ENCODE measurements at places on chromosomes 6 and 20. TPM values are rescaled to one million over a fixed set of nuclear protein-coding genes. Genes with fewer than 3 reads are reported as not detected.

HDGFL1 gene
- not detected for total RNA-seq

JPH2 gene
- total RNA-seq: 145 TPM

OPN5 gene
- 1.1 TPM for total RNA-seq

DNA sequence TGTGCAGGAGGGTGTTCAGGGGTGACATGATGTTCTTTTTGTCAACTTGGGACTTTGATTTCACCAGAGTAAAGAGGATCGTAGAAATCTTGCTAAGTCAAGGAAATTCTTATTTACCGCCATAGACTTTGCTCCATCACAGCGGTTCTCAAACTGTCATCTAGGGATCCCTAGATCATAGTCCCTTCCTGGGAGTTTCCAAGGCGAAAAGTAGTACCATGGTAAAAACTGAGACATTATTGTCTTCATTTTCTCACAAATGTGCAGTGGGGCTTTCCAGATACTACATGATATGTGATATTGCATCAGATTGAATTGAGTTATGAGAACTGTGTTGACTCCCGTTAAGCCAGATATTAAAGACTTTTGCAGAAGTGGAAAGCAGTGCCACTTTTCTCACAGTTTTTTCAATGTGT, 79.7 kb downstream of the JARID2 start:
- no peak overlapping the region for H3K4me3 ChIP-seq
- no peak overlapping the region for H3K27ac ChIP-seq
- H3K4me1 ChIP-seq: peaks cover 47% of the 10 kb centered on the region
- no peak for DNase-seq

DNA sequence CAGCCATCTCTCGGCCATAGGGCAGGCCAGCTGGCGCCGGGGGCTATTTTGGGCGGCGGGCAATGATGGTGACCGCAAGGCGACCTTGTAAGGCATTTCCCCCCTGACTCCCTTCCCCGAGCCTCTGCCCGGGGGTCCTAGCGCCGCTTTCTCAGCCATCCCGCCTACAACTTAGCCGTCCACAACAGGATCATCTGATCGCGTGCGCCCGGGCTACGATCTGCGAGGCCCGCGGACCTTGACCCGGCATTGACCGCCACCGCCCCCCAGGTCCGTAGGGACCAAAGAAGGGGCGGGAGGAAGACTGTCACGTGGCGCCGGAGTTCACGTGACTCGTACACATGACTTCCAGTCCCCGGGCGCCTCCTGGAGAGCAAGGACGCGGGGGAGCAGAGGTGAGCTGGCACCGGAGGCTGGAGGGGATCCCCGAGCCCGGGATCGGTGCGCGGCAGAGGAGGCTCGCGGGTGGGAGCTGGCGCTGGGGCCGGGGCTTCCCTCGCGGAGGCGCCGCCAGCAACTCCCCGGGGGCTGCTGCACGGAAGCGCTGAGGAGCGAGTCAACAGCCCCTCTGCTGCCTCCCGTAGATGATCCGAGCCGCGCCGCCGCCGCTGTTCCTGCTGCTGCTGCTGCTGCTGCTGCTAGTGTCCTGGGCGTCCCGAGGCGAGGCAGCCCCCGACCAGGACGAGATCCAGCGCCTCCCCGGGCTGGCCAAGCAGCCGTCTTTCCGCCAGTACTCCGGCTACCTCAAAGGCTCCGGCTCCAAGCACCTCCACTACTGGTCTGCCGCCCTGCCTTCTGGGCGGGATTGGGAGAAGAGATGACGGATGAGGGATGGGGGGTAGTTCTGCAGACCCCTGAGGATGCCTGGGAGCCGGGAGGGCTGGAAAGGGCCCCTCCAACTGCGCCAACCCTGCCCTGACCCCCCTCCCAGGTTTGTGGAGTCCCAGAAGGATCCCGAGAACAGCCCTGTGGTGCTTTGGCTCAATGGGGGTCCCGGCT, at the start of the genes CTSA and NEURL2:
TSS of gene CTSA (plus strand) at position 351 of the 999 bp plus-strand sequence. CDS start at position 585, 234 bp downstream.
TSS of gene NEURL2 (minus strand) at position 224 of the 999 bp plus-strand sequence. CDS start at position 7, 217 bp downstream.
- peaks cover 15% of the 10 kb centered on the region for H3K4me1 ChIP-seq
- H3K36me3 ChIP-seq: peaks cover 46% of the 10 kb centered on the region
- peak within 1 kb of the TSS; percentile 88 for H3K4me3 ChIP-seq
- DNase-seq: peak; percentile 95
- peak within 1 kb of the TSS; percentile 92 for H3K27ac ChIP-seq
- no peaks in the 10 kb centered on the region for H3K27me3 ChIP-seq

GRCh38 chr6:163132050-163132750, 282.3 kb upstream of the QKI start:
- no peaks in the 10 kb centered on the region for H3K36me3 ChIP-seq
- H3K27me3 ChIP-seq: no peaks in the 10 kb centered on the region
- H3K27ac ChIP-seq: no peak overlapping the region
- no peak overlapping the region for H3K4me3 ChIP-seq
- DNase-seq: no peak

GRCh38 chr6:11277275-11278206, 45.1 kb upstream of the NEDD9 start:
- H3K4me3 ChIP-seq: no peak overlapping the region
- H3K27ac ChIP-seq: no peak overlapping the region
- DNase-seq: no peak

- H3K27ac ChIP-seq: no peak overlapping the region
- no peak overlapping the region for H3K4me3 ChIP-seq
- no peaks in the 10 kb centered on the region for H3K27me3 ChIP-seq
- H3K4me1 ChIP-seq: no peaks in the 10 kb centered on the region
These were observed 65.1 kb downstream of the CGA start for GRCh38 chr6:87029711-87030314.

DNA sequence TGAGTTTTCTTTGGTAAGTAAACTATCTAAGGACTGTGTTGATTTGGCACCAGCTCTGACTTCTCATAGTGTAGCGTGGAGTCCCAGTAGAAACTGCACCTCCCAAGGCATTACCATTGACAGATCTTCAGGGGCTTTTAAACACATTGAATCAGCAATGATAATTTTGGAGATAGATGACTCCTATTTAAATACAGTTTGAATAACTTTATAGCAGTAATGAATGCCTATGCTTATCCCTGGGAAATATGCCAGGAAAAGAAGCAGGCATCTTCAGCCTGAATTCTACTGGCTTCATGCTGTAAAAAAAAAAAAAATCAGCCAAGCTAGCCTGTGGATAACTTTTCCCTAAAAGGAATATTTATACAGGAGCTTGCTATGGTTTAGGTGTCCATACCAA, 895.9 kb downstream of the EYS start:
- no peak overlapping the region for H3K4me3 ChIP-seq
- no peaks in the 10 kb centered on the region for H3K4me1 ChIP-seq
- DNase-seq: no peak
- H3K27me3 ChIP-seq: no peaks in the 10 kb centered on the region
- no peaks in the 10 kb centered on the region for H3K36me3 ChIP-seq
- H3K27ac ChIP-seq: no peak overlapping the region
